ENCODE measurements at places on chromosomes 2 and 18.

DNA sequence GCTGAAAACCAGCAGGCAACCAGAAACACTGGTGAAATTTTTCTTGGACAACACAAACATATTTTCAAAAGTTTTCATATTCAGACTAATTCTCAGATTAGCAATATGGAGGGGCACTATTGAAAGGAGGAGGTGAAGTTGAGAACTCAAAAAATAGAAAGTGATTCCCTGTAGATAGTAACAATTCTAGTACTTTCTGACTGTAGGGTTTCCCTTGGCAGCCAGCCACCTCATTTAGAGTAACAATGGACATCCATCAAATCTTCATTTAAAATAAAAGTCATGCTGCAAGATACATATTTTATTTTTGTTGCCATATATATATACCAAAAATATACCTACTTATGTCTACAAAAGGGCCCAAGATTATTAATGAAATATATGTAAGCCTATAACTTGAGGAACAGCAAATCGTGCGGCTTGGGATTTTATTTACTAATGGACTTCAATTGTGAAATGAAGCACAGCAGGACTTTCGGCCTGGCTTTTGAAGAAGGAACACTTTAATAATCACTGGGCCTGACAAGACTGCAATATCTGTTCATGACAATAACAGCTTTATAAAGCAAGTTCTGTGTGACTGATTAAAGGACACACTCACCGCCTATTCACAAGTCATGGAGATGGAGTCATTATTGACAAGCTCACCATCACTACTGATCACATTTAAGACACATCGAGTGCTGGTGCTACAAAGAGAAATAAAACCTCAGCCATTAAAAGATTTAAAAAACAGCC, 6.8 kb upstream of the NR4A2 start:
- no peak for DNase-seq

DNA sequence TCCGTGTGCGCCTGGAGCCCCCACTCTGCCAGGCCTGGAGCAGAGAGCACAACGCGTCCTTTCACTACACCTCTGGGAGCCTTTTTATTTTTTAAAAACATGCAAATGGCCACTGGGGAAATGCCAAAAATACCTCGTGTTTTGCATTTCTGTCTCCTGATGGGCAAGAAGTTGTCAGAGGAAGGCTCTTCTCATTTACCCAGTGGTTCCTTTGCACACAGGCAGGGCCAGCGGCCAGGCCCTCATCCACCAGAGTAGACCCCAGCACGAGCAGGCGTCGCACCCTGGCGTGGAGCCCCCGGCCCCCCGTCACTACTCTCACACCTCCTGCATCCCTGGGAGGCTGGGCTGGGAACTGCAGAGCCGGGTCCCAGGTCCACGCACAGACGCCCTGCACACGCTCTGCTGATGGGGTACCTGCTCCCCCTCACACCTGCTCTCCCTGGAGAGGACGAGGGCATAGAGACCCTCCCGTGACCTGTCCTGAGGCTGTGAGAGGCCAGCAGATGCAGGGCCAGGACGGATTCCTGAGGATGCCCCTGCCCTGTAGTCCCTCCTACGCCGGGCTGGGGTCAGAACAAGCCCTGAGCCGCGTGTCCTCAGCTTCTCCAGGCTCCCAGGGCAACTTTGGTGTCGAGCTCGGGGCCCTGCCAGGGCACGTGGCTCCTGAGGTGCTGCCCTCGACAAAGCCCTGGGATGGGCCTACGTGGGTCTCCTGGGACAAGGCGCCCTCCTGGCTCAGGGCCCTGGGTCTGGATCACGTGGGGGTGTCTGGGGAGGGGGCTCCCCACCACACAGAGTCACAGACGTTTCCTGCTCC, 65.0 kb downstream of the NFATC1 start:
- DNase-seq = no peak

- no peak for DNase-seq
These were observed 39.9 kb downstream of the NGEF start for GRCh38 chr2:232973011-232973735.

GRCh38 chr2:43707255-43708015, 31.2 kb upstream of the C1GALT1C1L start:
- no peak for DNase-seq

DNA sequence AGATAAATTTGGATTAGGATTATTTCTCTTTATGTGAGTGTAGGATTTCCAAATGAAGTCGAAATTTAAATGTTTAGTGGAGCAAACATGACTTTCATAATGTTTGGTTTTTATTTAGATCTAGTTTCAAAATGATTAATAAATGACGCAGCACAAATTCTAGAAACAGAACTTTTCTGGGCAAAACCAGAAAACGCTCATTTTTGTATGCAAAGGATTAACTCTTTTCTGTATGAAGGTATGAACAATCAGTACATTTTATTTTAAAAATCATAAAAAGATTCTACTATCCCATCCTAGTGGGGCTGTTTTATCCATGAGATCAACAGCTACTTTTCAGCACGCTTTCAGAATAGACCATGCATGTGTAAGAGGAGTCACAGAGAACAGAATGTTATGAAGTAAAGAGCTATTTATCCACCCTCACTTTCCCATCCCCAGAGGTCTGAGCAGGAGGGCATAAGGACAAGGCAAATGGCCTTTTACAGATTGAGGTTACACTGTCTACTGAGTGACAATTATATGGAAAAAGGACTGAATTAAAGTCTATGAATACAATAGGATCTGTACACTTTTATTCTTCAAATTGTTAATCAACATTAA, 270.8 kb downstream of the ZEB2 start:
- no peak for DNase-seq

DNA sequence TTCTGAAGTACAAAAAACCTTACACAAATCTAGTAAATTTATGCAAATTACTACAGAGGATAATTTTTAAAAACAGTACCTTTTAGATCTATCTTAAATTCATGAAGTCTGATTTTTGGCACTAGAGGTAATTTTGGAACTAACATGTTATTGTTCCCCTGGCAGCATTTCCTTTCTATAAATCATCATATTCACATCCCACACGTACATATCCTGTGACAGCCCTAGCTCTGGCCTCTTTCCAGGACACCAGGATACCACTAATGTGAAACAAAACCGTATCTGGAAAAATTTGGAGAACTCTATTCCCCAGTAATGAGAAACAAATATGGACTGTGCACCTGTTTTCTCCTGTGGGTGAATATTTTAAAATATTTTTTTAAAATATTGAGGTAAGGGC, 14.0 kb upstream of the BIRC6 start:
- DNase-seq = no peak

- DNase-seq = no peak
These were observed 134.5 kb downstream of the NCKAP5 start for GRCh38 chr2:133433455-133434451.

GRCh38 chr2:149586063-149586462, 1.5 kb downstream of the MMADHC start:
- no peak for DNase-seq

DNA sequence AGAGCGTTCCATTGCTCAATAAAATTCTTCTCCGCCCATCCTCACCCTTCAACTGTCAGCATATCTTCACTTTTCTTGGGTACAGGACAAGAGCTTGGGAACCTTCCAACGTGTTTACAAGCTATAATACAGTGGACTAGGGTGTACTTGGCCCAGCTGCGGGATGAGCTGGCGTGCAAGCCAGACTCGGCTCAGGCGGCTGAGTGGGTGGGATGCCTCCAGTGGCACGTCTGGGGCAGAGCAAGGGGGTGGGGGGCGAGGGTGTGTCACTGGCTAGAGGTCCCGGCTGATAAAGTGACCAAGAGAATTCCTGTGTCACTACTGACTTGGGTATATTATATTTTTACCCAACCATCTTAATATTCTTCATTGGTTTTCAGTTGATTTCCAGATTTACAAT, 179.7 kb downstream of the EVA1A start:
- no peak for DNase-seq

- DNase-seq = no peak
These were observed 11.8 kb downstream of the MTX2 start for GRCh38 chr2:176280867-176281658.

DNA sequence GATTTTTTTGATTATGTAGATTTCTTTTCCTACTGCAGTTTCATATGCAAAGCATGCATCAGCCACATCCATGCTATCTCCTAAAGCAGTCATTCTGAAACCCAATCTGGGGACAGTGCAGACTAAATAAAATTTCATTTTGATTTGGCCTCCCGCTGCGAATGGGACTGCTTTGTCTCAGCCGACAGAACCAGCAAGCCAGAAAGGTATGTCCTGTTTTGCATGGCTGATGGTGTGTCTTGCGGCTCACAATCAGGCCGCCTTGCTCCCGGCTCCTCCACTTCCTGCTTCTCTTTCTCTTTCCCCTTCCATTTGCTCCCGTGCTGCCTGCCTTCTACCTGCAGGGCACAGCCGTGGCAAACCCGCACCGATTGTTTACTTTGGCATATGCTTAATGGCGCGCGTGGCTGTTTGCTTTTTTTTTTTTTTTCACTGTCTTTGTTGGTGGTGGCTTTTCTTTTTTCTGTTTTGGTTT, 419.6 kb upstream of the POU3F3 start:
- DNase-seq = no peak

DNA sequence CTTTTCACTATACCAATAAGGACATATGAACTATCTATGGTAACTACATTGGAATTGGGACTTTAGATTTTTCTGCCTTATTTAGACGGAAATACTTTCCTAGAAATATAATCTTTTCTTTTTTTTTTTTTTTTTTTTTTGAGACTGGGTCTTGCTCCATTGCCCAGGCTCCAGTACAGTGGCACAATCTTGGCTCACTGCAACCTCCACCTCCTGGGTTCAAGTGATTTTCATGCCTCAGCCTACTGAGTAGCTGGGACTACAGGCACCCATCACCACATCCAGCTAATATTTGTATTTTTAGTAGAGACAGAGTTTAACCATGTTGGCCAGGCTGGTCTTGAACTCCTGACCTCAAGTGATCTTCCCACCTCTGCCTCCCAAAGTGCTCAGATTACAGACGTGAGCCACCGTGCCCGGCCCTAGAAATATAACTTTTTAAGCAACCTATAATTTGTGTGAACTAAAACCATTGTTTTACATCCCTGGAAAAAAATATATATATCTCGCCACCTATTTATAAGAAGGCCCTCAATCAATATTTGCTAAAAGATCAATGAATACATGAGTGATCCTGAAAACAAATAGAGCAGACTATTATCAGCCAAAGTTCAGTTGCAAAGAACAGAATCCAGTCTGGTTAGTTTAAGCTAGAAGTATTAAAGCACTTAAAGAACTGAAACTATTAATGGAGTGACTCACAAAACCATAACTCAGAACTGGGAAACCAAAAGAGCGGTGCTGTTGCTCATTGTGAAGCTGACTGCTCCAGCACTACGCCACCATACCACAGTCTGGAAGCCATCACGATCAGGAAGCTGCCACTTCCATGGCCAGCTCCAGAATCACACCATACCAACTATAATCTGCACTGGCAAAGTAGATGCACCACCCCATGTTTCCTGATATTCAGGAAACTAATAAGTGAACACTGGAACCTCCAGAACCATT, 8.4 kb upstream of the HNRNPLL start:
- DNase-seq = no peak

GRCh38 chr2:201950606-201951005, 83.0 kb upstream of the FZD7 start:
- no peak for DNase-seq

DNA sequence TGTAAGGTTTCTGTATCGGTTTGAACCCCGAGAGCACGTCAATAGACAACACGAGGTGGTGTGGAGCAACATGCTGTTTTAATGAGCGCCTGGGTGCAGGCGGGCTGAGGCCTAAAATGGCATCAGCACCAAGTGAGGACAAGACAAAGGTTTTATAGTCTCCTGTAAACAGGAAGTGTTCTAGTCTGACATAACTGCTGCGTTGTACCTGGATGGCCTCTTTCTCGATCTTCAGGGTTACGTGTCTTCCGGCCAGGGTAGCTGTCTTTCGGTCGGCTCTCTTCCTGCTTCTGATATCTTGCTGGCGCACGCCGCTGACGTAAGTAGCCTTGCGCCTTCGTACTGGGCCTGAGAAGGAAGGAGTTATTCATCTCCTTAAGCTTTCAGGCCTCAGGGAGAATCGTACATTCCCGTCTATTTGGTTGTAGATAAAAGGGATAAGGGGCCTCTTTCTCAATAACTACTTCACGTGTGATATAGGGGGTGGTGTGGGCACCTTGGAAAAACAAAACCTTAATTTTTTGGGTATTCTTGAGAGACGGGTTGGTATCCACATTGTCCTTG, 53.5 kb downstream of the KYNU start:
- DNase-seq = no peak

- DNase-seq = peak; percentile 32
These were observed 194.4 kb upstream of the ID2 start for GRCh38 chr2:8487461-8487932.

DNA sequence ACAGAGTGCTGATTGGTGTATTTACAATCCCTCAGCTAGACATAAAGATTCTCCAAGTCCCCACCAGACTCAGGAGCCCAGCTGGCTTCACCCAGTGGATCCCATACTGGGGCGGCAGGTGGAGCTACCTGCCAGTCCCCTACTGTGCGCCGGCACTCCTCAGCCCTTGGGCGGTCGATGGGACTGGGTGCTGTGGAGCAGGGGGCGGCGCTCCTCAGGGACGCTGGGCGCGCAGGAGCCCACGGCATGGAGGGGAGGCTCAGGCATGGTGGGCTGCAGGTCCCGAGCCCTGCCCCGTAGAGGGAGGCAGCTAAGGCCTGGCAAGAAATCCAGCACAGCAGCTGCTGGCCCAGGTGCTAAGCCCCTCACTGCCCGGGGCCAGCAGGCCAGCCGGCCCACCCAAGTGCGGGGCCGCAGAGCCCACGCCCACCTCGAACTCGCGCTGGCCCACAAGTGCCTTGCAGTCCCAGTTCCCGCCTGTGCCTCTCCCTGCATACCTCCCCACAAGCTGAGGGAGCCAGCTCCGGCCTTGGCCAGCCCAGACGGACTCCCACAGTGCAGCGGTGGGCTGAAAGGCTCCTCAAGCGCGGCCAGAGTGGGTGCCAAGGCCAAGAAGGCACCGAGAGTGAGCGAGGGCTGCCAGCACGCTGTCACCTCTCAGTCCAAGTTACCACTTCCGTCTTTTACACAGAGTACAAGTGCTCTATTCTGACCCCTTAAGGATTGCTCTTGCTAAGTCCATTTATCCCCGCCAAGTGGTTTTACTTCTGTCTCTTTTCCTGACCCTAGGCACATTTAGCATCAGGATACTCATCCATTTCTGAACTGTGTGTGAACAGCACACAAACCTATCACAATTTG, 1.7 kb upstream of the RPE start:
- DNase-seq = no peak
